GM10248 (cell line): ENCODE measurements at places on chromosomes 16 and 17.
A peak's percentile ranks its signal among the peaks of the same experiment; 100 is the strongest.

DNA sequence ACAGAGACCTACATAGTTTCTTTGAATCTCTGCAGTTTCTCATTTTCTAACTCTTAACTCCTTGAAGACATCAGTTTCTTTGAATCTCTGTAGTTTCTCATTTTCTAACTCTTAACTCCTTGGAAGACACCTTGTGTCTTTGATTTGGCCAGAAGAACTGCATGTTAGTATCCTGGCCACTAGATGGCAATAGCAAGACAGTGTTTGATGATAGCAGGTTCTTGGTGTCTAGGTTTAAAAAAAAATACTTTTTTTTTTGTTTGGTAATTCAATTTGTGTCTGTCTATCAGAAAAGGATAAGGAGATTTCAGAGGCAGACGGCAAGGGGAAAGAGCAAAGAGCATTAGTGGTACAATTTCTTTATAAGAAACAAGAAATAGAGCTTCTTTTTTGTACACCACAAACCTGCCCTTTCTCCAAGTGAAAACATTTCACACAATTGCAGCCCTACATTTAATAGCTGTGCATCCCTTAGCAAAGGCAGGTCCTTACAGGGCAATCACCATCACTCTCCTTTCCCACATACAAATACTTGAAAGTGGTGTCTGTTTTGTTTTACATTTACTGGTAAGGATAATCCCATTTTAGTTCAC, 1324.9 kb upstream of the CDH8 start:
- peak; percentile 23 for DNase-seq

DNA sequence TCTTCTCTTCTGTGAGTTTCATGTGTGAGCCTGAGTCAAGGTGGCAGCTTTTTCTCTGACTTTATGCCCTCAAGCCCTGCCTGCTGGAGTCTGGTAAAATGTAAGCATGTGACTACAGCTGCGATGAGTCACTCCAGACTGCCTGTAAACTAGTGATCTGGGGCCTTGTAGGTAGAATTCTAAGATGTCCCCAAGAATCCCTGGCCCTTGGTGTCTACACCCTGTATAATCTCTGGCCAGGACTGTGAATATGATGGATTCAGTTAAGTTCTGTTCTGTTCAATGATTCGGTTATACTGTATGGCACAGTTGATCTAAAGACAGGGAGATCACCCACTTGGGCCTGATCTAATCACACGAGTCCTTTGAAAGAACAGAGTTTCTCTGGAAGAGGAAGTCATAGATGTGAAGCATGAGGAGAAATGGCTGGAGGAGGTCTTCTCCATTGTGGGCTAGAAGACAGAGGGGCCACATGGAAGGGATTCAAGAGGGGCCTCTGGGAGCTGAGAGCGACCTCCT, 29.8 kb downstream of the PRSS54 start:
- no peak for DNase-seq

- no peak for DNase-seq
Measured at GRCh38 chr16:55042556-55043432, 112.1 kb downstream of the IRX5 start.

DNA sequence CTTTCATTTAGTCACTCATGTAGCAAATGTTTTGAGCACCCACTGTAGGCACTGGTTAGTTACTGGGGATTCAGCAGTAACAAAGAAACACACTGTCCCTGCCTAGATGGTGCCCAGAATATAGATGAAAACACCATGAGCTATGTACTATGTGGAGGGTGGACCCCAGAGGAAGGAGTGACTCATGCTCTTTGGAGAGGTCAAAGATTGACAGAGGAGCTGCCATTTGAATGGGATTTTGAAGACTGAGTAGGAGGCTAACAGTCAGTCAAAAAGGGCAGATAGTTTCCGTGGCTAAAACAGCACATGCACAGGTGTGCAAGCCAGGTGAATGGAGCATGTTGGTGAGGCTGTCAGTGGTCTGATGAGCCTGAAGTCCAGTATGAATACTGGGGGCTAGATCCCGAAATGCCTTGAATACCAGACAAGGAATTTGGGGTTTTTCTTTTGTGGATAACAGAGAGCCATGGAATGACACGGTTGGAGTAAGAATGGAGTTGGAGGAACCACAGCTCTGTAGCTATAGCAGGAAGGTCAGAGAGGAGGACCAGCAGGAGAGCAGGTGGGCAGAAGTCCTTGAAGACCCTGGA, 6.1 kb downstream of the IL21R start:
- DNase-seq: peak; percentile 57

DNA sequence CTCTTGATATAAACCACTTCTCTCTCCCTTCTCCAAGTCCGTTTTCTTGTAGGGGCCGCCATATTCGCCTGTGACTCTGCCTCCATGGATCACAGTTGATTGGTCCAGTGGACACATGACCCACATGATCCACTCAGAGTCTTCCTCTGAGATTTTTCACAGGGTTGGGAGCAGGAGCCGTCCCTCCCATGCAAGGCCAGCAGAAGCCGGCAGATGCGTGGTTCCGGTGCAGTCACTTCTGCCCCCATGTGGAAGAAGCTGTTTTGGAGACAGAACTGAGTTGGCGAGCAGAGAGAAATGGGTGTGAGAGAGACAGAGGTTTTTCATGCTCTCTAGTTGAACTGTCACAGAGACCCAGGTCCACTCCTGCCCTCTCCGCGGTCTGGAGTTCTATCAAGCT, 83.3 kb downstream of the C16orf95 start:
- DNase-seq: no peak

DNA sequence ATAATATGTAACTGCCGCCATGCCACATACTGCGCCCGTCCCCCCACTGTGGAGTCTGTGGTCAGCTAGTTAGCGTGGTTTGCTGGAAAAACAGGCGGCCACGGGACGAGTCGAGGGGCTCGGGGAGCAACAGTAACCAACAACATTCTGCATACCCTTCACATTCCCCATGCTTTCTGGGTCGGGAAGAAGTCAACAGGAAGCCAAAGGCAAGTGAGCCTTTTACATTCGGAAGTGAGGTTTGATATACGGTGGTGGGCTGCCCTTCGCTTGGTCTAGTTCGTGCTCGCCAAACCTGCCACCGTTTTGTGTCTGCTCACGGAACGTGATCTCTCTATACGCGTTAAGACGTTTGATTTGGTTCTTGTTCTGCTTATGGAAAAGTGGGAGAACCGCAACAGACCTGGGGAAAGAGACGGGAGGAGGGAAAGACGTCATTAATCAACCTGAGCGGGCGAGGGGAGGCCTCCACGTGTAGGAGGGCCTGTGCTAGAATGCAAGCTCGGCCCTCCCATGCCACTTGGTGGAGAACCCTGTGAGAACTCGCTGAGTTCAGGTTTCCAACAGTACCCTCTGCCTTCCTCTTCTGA, 28.9 kb upstream of the CFAP20 start:
- DNase-seq: no peak

- no peak for DNase-seq
Measured at GRCh38 chr16:48367441-48368049, 17.7 kb downstream of the SIAH1 start.

DNA sequence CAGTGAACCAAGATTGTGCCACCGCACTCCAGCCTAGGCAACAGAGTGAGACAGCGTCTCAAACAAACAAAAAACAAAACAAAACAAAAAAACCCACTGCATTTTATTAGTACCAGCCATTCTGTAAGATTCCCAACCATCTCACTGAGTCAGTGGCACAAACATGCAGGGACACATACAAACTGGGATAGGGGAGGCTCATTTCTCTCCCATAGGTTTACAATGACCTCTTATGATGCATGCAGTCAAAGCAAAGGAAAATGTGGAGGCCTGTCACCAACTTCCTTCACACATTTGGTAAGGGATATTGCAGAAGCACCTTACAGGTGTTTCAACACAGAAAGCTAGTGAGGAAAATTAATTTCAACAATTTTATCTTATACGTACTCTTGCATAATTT, 12.4 kb upstream of the STRADA start:
- DNase-seq: no peak

DNA sequence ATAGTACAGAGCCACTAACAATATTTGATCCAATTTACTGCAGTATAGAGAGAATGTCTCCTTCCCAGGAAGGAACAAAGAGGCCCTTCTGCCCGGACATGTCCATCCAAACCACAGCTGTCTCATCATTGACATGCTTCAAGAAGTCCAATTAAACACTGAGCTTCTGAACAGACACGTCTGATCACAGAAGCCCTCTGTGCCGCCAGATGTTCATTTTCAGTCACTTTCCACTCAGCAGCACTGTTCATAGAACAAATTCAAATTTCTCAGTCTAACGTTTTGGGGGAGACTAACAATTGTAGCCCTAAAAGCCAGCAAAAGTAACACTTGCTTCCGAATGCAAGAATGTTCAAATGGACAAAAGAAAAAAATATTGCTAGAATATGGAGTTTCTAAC, 15.3 kb downstream of the ZC3H7A start:
- DNase-seq: no peak

- no peak for DNase-seq
Measured at GRCh38 chr16:78198288-78198687, 98.8 kb downstream of the WWOX start.

GRCh38 chr17:62892870-62893338, 73.1 kb upstream of the TANC2 start:
- DNase-seq: no peak

GRCh38 chr17:82475458-82475857, 16.9 kb downstream of the NARF start:
- no peak for DNase-seq

- DNase-seq: no peak
Measured at GRCh38 chr17:40936976-40937375, 470 bp downstream of the KRT23 start.

GRCh38 chr16:84045001-84045817, 2.6 kb upstream of the SLC38A8 start:
- DNase-seq: no peak

GRCh38 chr16:31305219-31305618, 45.4 kb downstream of the ITGAM start:
- no peak for DNase-seq
